ENCODE measurements at places on chromosomes 5 and 9.
A peak's percentile ranks its signal among the peaks of the same experiment; 100 is the strongest.

DNA sequence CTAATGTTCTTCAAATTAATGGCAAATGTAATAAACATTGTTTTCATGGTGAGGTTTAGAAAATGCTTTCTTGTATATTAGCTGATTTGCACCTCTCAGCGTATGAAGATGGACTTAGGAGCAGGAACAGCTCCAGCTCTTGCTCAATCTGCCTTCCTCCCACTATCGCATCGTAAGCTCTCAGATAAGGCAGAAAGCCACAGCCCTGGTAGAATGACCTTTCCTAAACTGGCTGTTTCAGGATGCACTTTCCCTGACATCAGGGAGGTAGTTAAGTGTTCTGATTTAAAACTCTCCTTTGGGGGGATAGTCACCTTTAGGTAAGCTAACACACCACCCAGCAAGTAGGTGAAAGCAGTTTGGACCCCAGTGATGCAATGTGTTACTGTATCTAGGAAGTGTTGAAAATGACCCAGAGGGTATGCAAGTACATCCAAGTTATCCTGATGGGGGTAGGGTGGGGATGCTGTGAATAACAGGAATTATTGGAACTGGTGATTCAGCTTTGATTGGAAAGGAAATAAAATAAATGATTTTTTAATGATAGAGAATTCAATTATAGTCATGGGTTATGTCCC, 72.3 kb downstream of the LMNB1 start:
- no peak for DNase-seq

GRCh38 chr9:26326563-26326962, 566.0 kb downstream of the CAAP1 start:
- DNase-seq = peak; percentile 66

DNA sequence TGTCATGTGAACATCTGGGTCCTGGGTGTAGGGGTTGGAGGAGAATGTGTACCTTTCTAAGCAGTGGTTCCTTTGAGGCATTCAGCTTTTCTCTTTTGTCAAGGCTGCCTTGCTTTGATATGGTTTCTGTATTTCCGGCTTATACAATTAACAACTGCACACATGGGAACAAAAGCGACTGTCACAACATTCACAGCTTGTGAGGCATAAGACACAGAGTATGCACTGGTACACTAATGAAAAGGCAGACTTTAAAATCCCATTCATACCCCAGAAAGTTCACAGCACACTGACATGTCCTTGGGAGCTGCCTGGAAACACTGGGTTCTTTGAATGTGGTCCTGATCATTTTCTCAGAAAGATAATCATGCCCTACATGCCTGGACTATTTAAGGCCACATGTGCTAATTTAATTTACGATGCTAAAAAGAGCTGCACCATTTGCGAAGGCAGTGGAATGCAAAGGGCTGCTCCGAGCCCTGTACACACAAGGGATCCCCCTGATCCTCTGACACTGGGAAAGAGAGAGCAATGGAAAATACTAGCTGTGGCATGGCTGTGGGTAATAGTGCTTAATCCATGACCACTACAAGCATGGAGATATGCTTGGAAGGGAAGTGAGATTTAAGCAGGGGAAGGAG, 131.8 kb downstream of the EFNA5 start:
- no peak for DNase-seq

GRCh38 chr9:26567976-26568375, 324.6 kb downstream of the CAAP1 start:
- DNase-seq = no peak

- DNase-seq = no peak
Observed at GRCh38 chr5:136242136-136242535, 49.2 kb upstream of the SMIM32 start.

DNA sequence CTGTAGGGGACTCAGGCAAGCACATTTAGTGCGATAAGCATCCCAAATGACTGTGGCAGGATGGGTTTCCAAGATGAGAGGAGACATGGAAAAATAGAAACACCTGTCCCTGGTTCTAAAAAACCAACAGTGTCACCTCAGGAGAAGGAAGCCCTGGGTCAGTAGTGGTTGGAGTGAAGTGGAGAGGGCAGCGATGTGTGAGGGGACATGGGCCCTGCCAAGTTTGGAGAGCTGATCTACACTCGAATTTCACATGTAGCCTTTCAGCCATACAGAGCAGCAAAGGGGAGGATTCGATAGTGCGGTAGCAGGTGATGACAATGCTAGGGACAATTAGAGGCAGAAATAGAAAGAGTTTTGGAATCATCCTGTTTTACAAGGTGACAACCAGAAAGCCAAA, 32.6 kb upstream of the LHX2 start:
- DNase-seq = no peak

Measured in EL (cell line).